ENCODE measurements at places on chromosomes 13 and 19.

DNA sequence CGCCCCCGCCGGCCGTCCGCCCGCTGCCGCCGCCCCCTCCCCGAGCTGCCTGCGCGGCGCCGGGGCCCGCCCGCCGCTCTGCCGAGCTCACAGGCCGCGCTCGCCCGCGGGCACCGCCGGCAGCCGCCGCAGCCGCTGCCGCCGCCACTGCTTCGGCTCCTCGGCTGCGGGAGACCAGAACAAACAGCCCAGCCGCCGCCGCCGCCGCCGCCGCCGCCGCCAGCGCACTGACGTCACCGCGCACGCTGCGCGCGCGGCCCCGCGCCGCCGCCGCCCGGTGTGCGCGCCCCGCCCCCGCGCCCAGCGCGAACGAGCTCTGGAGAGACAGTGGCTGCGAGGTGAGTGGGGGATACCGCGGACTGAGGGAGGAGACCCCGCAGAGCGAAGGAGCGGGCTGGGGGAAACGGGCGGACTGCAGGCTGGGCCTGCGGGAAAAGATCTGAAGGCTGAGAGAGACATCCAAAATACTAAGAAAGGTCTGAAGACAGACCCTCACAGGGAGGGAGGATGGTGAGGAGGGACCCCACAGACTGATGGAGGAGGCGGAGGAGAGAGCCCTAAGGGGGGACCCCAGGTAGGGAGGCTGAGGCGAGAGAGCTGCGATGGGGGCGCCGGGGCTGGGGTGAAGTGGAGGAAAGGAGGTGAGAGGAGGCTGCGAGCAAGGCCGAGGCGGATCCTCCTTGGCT is at the start of gene BRD4:
TSS of gene BRD4 (minus strand) at position 229 of the 686 bp plus-strand sequence. CDS start 59,440 bp downstream, outside the sequence.
- DNase-seq, result peak; percentile 77

- no peak for DNase-seq
Measured at GRCh38 chr13:105116966-105117365, 1418.5 kb downstream of the EFNB2 start.

DNA sequence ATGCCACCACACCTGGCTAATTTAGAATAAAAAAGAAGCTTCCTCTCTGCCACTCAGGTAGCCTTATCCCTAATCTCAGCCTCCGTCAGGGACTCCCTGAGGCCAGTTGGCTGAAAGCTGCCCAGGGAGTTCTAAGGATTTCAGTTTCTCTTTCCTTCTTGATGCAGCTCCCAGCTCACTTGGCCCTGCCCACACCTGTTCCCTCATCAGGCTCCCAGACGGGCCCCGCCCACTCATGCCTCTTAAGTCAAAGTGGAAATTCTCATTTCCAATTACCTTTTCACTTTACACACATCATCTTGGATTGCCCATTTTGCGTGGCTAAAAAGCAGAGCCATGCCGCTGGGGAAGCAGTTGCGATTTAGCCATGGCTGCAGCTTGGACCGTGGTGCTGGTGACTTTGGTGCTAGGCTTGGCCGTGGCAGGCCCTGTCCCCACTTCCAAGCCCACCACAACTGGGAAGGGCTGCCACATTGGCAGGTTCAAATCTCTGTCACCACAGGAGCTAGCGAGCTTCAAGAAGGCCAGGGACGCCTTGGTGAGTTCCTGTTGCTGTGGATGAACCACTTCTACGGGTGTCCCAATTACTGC is at the start of gene IFNL1:
TSS of gene IFNL1 (plus strand) at position 353 of the 591 bp plus-strand sequence. CDS start at position 368, 15 bp downstream.
- DNase-seq, result no peak

DNA sequence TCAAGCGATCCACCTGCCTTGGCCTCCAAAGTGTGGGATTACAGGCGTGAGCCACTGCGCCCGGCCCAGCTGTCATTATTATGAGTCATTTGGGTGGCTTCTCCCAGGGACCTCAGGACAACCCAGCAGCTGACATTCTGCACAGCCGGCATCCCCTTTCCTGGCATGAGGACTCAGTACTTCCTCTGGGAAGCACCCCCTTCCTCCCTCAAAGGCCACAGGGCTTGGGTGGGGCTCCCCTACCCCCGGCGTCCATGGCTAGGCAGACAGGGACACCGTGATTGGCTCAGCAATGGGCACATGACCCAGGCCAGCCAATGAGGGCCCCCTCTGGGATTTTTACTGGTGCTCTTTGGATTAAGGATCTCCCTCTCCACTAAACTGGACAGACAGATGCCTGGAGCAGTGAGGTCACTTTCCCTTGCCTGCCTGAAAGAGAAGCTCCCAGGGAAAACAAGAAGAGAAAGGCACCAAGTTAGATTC is 6.0 kb downstream of the KANK2 start:
- no peak for DNase-seq

DNA sequence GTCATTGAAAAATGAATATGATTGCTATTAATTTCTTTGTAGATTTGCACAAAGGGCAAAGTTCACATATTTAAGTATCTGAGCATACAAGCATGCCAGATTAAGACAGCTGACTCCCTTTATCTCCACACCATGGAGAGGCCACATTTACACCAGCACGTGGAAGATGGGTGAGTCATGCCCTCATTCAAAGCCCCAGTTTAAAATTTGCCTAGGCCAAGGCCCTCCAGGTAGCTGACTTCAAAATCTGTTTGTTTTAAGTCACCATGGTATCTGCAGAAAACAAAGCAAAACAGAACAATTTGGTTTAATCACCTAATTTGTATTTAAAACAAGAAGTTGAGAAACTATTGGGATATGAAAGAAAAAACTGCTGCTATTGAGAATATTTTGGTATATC is 109.2 kb downstream of the ESD start:
- DNase-seq, result no peak

- DNase-seq, result no peak
Measured at GRCh38 chr19:14770944-14771839, 7.2 kb downstream of the ADGRE2 start.

GRCh38 chr13:113655346-113656002 is 2.5 kb downstream of the ATP4B start:
- no peak for DNase-seq

GRCh38 chr13:77896536-77896935 is 22.1 kb downstream of the EDNRB start:
- no peak for DNase-seq

- DNase-seq, result no peak
Measured at GRCh38 chr19:16596399-16596798, 24.2 kb upstream of the SLC35E1 start.

DNA sequence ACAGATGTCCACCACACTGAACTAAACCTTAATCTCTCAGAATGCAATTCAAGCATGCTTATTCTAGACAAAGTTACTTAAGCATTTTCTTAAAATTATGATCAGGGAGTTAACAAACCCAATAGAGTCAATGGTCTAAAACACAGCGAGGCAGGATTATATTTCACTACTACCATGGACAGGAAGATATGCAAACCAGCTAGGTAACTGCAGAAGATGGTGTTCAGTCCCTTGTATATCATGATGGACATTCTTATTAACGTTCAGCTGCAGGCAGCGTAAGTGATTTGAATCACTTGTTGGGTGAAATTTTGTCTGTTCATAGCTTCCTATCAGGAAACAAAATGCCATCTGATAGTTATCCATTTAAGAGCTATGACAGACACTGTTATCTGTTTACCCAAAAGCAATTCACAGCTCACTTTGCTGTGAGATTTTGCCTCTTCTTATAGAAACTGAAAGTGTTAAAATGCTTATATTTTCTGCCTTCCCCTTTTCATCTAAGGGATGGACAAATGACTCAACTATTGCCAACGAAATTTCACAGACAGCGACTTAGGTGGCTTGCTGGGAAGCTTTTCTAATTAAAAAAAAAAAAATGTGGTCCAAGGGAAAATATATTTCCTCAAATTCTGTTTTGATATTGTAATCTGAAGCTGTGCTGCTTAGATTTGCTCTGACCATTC is 591.9 kb downstream of the DACH1 start:
- no peak for DNase-seq

DNA sequence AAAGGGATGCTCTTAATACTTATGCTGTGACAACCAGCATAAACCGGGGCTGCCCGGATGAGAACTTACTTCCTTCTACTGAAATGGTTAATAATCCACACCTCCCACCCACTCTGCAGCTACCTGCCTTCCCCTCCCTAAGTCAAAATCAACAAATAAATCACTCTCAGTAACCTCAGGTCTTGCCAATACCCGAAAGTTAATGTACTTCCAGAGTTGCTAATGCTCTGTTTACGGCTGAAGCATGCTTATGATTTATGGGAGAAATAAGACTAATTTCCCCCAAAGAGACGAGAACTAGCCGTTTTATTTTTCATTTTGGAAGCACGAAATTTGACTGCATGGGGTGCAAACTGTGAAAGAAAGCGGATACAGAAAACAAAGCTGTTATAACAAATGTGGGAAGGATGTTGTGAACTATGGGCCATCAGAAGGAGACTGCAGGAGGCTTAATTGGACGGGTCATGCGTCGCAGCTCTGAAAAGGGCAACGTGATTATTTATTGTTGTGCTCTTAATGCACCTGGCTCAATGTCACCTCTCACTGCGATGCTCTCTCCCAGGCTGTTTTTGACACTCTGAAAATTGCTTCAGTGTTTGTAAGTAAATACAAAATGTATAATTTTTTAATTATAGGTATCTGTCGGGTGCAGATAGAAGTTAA is 114.0 kb upstream of the SLC7A1 start:
- DNase-seq, result no peak

Data from T-helper 17 cell (primary cell).